GM12891 (cell line): ENCODE measurements at places on chromosomes 2 and 18.

DNA sequence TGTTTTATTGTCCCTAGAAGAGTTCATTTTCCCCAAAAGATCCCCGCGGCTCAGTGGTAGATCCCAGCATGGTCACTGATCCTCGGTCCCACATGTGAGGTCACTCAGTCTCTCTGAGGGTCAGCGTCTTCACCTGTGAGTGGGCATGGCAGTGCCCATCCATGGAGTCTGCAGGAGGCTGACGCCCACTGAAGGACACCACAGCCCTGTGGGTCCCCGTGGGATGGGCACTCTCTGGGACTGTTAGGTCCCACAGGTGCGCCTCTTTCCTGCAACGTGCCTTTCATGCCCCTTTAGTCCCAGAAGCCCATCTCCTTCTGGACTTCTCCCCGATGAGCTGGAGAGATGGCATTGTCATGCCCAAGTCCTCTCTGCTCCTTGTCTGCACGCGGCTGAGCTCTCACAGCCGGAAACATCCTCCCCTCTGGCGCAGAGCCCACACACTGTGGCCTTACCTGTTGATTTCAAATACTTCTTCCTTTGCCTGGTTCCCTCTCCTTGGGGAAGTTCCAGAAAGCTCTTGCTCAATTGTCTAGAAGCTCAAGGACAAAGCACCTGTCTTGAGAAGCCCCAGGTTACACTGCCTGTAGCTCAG, 75.9 kb downstream of the PTGR3 start:
- no peak for DNase-seq

DNA sequence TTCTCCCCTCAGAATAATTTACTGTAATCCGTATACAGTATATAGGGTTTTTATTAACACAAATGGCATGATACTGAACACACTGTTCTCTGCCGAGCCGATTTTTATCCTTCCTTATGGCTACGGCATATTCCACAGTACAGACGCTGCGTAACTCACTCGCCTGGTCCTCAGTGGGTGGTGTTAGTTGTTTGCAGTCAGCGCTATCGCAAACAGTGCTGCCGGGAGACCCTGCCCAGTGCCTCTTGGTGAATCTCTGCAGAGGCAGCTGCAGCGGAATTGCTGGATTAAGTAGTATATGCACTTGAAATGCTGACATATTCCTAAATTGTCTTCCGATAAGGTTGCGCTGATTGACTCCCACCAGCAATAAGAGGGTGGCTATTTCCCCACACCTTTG, 73.9 kb downstream of the MARCO start:
- DNase-seq = no peak

GRCh38 chr18:57190026-57190425, 43.1 kb downstream of the BOD1L2 start:
- no peak for DNase-seq

DNA sequence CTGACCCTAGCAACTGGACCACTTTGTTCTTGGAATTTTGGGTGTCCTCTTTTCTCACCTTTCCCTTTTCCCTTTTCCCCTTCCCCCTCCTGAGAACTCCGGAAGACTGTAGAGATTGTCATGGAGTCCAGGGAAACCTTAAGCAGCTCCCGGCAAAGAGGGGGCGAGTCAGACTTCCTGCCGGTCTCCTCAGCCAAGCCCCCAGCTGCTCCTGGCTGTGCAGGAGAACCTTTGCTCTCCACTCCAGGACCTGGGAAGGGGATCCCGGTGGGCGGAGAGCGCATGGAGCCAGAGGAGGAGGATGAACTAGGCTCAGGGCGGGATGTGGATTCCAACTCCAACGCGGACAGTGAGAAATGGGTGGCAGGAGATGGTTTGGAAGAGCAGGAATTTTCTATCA, 20.5 kb downstream of the SETBP1 start:
- DNase-seq = no peak

- DNase-seq = no peak
These were observed 11.8 kb upstream of the KCMF1 start for GRCh38 chr2:84959095-84959565.

- no peak for DNase-seq
These were observed 94.6 kb upstream of the ITGA4 start for GRCh38 chr2:181362561-181362960.

- no peak for DNase-seq
These were observed 888.5 kb upstream of the FSHR start for GRCh38 chr2:50042771-50043170.

DNA sequence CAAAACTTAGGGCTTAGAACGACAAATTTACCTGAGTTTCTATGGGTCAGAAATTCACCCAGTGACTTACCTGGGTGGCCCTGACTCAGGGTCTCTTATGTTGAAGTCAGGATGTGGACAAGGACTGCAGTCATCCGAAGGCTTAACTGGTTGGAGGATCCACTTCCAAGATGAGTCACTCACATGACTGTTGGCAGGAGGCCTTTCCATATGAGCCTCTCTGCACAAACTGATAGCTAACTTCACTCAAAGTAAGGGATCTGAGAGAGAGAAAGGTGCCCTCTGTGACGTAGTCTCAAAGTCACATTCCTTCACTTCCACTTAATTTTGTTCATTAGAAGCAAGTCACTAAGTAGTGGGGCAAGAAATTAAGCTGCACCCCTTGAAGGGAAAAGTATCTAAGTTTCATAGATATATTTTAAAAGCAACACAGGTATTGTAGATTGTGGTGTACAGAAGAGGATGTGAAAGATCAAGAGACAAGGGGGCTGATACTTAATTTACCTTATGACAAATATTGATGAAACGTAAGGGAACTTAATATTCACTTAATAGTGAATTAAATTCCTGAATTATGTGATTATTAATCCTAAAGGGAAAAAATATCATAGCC, 48.4 kb downstream of the TANK start:
- no peak for DNase-seq

GRCh38 chr2:39920307-39920801, 141.3 kb upstream of the THUMPD2 start:
- DNase-seq = no peak

GRCh38 chr18:44927127-44927849, 246.6 kb downstream of the SETBP1 start:
- no peak for DNase-seq

GRCh38 chr18:7980136-7980535, 413.0 kb downstream of the PTPRM start:
- no peak for DNase-seq

DNA sequence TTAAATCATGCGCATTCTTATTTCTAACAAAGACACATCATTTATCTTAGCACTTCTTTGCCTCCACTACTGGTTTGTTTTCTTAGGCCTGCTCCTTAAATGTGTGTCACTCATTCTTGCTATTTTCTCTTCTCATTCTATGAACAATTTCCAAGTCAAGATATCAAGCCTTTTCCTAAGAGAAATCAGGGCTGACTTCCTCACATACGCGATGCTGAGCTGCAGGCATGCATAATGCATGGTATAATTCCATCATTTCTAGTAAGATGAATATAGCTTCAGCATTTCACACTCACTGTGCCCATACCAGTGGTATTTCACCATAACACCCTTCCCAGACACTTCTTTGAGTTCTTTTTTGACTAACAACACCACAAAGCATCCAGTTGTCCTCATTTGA, 838.9 kb upstream of the DDX18 start:
- no peak for DNase-seq

GRCh38 chr2:102585847-102586404, 33.4 kb upstream of the SLC9A2 start:
- no peak for DNase-seq

DNA sequence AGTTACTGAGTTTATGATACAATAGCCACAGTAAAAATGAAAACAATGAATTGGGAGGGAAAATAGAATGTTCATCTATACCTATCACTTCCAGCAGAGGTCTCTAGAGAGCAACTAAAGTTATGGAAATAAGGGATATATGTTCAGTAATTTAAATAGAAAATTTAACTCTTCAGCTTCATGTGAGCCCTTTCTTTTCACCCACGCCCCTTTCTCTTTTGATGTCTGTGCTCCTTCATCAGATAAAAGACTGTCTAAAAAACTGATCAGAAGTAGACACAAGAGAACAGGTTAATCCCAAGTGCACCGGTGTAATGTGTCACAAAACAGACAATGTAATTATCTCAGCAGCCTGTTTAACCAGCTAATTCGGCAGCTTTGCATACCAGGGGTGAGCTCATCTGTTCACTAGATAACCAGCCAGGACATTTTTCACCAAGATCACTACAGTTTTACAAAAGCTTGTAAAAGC, 238.5 kb upstream of the ERBB4 start:
- no peak for DNase-seq

DNA sequence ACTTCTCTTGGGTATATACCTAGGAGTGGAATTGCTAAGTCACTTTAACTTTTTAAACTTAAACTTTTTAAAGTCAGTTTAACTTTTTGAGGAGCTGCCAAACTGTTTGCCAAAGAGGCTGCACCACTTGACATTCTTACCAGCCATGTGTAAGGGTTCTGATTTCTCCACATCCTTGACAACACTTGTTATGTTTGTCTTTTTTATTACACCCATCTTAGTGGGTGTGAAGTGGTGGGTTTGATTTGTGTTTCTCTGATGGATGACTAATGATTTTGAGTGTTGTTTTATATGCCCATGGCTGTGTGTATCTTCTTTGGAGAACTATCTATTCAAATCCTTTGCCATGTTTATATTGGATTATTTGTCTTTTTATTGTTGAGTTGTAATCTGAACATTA, 13.6 kb downstream of the ASAP2 start:
- DNase-seq = no peak

DNA sequence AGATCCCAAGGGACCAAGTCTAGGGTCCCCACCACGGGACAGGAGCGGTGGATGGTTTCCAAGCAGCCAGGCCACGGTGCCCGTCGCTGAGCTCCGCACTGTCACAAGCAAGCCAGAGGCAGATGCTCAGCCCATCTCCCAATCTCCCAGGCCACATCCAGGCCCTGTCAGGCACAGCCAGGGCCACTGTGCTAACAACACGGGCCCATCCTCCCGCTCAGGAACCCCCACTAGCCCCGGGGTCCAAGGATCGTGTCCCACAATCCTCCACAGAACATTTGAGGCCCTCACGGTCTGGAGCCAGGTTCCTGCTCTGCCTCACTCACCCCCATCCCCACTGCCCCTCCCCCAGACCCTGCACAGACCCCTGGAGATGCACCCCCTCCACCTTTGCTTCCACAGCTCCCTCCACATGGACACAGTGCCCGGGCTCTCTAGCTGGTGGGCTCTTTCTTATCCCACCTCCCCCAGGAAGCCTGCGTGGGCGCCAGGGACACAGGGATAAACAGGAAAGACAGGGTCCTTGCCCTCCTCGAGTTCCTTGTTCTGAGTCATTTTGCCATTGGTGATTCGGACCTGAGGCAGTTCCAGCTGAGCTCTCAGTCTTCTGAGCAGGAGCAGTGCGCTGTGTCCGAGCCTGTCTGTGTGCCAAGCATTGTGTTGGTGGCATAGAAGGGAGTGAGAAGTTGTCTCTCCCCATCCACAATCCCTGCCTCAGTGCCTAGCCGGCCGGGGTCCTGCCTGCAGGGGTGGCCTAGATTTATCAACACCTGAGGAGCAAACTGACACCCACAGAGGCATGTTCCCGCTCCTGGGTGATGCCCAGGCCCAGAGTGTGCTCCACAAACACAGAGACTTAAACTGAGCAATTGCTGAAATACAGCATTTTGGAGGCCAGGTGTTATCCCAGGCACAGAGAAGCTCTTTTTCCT, 7.0 kb downstream of the CROCC2 start:
- no peak for DNase-seq

DNA sequence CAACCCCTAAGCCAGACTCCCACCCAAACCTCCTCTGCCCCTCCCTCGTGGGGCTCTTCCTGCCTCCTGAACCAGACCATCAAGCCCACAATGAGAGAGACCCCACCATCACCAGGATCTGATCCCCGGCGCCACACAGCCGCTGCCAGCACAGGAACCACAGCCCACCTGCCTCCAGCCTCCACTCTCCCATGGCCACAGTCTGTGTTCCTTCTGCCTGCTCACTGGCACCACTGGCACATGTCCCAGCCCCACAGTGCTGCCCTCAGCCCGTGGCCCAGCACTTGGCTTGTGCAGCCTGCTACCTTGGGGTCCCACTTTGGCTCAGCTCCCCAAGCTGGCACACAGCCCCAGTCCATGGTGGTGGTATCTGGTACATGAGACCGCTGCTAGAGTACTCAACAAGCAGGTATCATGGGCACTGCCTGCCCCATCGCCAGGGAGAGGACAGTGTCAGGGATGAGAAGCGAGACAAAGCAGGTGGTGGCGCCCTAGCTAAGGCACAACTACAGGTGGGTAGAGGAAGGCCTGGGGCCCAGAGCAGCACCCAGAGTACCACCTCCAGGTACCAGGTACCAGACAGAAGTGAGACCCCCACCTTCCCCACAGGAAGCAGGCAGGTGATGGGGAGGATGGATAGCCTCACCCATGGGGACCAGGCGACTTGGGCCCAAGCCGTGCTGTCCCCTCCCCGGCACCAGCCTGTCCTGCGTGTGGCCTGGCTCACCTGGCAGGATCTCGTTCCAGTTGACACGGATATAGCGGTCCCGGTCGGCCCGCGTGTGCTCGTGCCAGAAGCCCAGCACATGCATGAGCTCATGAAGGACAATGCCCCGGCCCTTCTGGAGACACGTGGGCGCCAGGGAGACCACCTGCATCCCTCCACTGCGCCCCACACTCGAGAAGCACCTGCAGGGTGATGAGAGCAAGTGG, 6.2 kb downstream of the ASTL start:
- no peak for DNase-seq

DNA sequence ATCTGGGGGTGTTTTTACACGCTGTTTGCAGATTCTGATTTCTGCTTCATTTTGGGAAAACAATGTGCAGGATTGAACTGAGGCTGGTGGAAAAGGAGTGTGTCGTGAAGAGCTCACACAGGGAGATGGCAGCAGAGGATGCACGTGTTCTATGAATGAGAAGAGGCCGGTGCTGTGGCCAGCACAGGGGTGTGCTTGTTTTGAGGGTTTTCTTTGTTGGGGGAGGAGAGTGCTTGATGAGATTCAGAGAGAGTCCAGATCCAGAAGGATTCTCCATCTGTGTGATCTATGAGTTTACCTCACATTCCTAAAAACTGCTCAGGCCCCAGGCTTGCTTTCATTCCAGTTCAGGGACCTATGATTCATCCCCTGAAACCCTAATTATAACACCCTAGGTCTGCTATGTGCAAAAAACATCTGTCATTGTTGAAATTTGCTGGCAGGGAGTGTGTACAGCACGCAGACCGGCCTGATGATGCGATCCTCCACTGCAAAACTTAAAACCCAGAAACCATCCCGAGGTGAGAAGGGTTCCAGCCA, 12.1 kb downstream of the TGFA start:
- no peak for DNase-seq

GRCh38 chr2:195343540-195343939, 313.5 kb upstream of the SLC39A10 start:
- no peak for DNase-seq

GRCh38 chr2:60554074-60554645, 706 bp upstream of the BCL11A start:
- DNase-seq = no peak

- no peak for DNase-seq
These were observed 33.6 kb upstream of the SNED1 start for GRCh38 chr2:240964704-240965295.

DNA sequence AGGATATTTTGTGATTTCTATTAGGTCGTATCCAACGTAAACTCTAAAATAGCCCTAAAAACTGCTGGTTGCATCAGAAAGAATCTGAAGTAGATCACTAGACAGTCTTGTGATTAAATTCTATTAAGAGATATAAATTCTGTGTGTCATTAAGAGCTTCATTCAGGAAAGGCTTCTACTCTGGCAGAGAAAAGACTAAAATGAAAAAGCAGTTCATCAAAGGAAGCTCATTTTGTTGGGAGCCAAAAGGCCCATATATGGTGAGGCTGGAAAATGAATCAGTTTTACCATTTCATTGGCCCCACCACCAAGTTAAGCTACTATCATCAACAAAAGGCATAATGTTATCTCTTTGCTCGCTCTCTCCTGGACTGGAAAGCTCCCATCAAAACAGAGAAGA, 261.1 kb downstream of the SATB2 start:
- DNase-seq = no peak

- no peak for DNase-seq
These were observed 15.2 kb downstream of the SRBD1 start for GRCh38 chr2:45595721-45596435.
